Caco-2 (cell line): ENCODE measurements at places on chromosomes 2 and 18.

DNA sequence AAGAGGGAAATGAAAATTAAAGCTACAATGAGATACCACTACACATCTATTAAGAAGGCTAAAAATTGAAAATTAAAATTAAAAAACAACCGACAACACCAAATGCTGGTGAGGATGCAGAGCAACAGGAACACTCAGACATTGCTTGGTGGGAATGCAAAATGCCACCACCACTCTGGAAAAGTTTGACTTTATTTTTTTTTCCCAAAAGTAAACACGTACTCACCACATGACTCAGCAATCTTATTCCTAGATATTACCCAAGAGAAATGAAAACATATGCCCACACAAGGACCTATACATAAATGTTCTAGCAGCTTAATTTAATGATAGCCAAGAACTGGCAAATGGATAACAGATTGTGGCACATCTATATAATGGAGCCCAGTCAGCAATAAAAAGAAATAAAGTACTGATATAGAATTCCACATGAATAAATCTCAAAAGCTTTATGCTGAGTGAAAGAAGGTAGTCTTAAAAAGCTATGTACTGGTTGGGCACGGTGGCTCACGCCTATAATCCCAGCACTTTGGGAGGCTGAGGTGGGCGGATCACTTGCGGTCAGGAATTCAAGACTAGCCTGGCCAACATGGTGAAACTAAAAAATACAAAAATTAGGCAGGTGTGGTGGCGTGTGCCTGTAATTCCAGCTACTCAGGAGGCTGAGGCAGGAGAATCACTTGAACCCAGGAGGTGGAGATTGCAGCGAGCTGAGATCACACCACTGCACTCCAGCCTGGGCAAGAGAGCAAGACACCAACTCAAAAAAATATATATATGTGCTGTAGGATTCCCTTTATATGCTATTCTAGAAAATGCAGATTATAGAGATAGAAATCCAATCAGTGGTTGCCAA, 4.2 kb upstream of the PROC start:
- no peak for DNase-seq

DNA sequence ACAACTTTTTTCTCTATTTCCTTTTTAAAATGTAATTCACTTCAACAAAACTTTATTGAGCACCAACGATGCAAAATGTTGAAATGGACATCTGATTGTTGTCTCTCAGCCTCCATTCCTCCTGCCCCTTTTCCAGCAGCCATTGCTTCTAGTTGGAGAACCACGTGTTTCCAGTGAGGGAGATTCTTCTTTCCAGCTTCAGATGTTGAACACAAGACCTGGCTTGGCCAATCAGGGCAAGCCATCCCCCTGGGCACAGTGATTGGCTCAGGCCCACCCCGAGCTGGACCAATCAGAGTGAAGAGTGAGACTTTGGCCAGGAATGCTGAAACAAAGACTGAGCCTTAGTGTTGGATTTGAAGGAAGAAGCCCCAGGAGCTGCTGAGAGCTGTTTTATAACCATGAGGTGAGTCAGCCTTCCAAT, 59.0 kb downstream of the E2F6 start:
- peak; percentile 66 for DNase-seq

GRCh38 chr18:6001867-6002266, 106.5 kb upstream of the TMEM200C start:
- DNase-seq, result no peak

- DNase-seq, result no peak
These were observed 273.2 kb upstream of the RGPD4 start for GRCh38 chr2:107553539-107553938.

- DNase-seq, result no peak
These were observed 12.5 kb downstream of the SPATS2L start for GRCh38 chr2:200318940-200319435.

DNA sequence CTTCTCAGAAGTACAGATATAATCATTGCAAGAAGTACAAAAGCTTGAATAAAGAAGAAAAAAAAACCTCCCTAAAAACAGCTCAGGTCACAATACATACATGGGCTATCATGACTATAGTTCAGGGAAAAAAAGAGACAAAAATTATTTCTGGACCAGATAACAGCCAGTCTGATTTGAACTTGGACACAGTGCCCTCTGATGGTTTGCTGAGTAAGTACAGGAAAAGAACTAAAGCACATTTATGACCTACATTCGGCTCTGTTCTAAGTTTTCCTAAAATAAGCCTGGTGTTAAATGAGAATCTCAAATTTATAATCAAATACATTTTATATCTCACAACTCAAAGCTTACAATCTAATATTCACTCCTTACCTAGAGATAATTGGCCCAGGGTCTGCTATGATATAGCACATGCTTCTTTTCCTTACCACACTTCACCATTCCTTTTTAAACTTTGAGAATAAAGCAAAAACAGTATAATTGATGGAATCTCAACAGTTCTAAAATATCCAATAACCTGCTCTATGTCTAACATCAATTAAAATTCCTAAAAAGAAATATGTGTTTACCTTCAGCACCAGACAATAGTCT, 81.1 kb downstream of the RAPH1 start:
- no peak for DNase-seq

- DNase-seq, result no peak
These were observed 60.8 kb downstream of the LIMS1 start for GRCh38 chr2:108594982-108595464.

GRCh38 chr2:1821530-1821929, 77.2 kb upstream of the PXDN start:
- DNase-seq, result no peak

DNA sequence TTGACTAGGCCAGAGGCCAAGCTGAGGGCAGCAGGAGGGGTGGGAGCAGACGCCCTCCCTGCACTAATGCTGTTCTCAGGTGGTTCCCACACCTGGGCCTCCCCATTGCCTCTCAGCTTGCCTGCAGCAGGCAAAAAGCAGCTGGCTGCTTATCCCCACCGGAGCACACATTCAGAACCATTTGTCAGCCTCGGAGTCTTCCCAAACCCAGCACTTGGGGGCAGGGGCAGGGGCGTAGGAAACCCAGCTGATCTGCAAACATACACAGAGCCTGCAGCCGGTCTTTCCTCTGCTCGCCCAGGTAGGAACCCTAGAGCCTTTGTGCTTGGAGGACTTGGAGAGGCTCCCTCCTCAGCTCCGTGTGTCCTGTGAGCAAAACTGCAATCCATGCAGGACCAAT, 249.8 kb downstream of the CYP26B1 start:
- no peak for DNase-seq

DNA sequence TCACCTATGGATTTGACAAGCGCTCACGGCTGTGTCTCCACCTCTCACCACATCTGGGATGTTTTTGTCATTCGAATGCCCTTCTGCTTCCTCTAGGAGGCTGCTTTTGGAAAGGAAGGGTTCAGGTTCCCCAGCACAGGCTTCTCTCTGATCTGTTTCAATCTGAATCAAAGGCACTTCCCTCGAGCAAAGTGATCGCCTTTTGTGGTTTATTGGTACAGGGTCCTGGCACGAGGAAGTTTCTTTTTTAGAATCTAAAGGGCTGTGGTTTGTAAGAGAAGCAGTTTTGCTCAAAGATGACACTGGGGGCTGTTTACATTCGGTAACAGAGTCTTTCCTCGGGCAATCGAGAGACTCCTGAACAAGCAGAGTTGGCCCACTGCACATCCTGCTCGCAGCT, 145.0 kb downstream of the DAW1 start:
- no peak for DNase-seq

GRCh38 chr18:45871431-45872084, 46.1 kb downstream of the SIGLEC15 start:
- DNase-seq, result no peak

- no peak for DNase-seq
These were observed 3.1 kb downstream of the EFR3B start for GRCh38 chr2:25044990-25045389.

GRCh38 chr2:17517481-17518211, 594 bp downstream of the RAD51AP2 start:
- no peak for DNase-seq

DNA sequence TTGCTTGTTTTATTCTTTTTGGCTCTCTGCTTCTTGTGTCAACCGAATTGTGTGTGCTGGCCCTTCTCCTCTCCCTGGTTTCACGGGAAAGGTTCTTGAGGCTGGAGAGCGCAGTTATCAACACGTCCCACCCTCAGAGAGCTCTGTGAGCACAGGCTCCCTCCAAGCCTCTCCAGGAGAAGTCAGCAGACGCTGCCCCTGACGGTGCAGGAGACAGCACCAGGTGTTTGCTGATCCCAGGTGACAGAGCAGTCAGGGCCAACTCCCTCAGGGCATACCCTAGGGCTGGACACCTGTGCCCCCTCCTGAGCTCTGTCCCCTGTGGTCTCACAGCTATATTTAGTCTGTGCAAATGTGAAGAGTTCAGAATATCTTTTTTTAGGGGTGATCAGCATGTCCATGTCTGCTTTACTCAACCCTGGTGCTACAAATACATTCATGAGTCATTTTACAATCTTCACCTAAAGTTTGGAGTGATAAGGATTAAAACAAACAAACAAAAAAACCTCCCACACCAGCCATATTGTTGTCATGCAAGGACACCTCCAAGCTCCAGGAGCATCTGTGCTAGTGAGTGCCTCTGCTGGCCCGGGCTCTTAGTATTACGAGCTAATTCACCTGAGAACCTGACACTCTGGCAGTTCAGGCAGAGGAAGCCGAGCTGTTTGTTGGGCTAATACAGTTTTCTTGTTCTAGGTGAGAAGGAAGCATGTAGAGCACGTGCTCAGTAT, 65.9 kb upstream of the TMEM200C start:
- DNase-seq, result peak; percentile 11

DNA sequence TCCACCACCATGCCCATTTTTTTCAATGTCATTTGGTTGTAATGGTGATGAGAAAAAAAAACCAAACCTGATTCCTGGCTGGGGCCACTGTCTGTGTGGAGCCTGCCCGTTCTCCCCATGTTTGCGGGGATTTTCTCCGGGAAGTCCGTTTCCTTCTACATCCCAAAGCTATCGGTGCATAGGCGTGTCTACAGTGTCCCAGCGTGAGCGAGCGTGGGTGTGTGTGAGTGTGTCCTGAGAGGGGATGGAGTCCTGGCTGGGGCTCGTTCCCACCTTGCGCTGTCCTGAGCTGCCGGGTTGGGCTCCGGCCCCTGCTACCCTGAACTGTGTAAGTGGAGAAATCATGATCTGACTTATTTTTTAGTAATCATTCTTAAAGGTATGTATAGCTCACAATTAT, 7.3 kb upstream of the ZAP70 start:
- DNase-seq, result no peak

DNA sequence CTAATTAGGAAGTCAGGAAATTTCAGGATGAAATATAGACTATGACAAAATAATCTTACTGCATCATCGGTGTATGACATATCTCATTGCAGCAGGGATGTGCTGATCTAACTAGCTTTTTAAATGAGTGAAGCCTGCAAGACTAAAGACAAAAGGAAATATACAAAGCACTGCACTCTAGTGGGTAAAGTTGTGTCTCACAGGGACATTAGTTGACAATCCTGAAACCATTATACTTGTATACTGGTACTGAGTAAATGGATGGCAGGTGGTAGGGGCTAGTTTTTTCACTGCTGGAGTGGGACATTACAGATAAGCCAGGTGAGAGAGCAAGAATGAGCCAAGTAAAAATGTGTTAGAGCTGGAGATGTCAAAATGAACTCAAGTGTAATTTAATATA, 317.5 kb upstream of the RAB6C start:
- DNase-seq, result no peak

GRCh38 chr2:74747411-74748080, 86.4 kb upstream of the HK2 start:
- DNase-seq, result no peak

DNA sequence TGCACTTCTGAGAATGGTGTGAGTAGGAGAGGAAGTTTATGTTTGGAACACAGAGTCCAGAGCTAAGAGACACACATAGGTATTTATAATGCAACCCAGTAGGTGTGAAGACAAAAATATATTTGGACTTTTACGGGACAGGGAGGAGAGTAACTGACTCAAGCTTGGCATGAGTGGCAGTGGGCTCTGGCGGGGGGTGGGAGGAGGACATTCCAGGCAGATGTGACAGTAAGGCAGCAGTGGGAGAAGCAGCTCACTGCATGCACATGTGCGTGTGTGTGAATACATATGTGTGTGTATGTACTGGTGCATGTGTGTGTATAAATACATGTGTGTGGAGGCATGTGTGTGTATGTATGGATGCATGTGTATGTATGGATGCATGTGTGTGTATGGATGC, 51.4 kb downstream of the DCDC2C start:
- no peak for DNase-seq

- no peak for DNase-seq
These were observed 33.8 kb upstream of the NFATC1 start for GRCh38 chr18:79361766-79362522.

DNA sequence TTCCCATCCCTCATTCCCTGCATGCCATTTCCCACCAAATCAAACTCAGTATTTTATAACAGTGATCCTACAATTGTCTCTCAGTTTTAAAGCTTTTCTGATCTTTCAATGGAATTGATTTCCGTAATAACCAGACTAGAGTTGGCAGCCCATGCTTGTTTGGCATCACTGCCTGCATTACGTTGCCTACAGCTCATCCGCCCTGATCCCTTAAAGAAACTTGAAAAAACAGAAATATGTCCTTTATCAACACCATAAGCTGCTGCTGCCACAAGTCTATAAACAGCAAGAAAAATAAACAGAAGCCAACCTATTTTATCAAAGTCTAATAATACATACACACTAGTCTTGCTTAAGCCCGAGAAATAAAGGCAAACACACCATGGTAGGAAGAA, 331.0 kb downstream of the METTL4 start:
- DNase-seq, result no peak

DNA sequence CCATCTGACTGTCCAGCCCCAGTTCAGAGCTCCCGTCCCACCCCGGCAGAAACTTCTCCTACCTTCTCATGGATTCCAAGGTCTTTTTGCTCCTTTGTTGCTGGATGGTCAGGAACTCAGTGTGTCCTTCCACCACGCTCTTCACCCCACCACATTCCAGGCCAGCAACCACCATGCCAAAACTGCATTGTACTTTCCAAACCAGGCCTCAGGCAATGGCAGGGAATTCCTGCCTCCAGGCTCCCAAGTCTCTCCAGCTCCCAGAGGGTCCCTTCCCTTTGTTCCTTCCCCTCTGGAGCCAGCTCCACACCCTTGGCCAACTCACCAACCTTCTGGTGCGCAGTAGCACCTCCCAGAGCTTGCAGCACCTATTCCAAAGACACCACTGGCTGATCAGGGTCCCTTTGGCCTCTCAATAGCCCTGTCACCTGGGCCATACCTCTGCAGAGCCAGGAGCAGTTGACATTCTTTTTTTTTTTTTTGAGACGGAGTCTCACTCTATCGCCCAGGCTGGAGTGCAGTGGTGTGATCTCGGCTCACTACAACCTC, 8.1 kb downstream of the CHMP1B start:
- DNase-seq, result no peak

GRCh38 chr2:71003966-71004755, 9.5 kb upstream of the TEX261 start:
- no peak for DNase-seq
